ENCODE measurements at places on chromosomes 7 and 10. TPM values are rescaled to one million over a fixed set of nuclear protein-coding genes. Genes with fewer than 3 reads are reported as not detected.

GRCh38 chr7:16811551-16811950 lies 6.8 kb upstream of the AGR2 start:
- H3K27ac ChIP-seq, result no peak overlapping the region
- no peak overlapping the region for H3K4me3 ChIP-seq
- H3K36me3 ChIP-seq, result no peaks in the 10 kb centered on the region
- H3K4me1 ChIP-seq, result peaks cover 32% of the 10 kb centered on the region
- H3K27me3 ChIP-seq, result no peaks in the 10 kb centered on the region

- H3K4me3 ChIP-seq, result no peak overlapping the region
- H3K4me1 ChIP-seq, result peaks cover 19% of the 10 kb centered on the region
- no peak for DNase-seq
- H3K27ac ChIP-seq, result no peak overlapping the region
- H3K36me3 ChIP-seq, result peaks cover 4% of the 10 kb centered on the region
These were observed 43.4 kb upstream of the C1GALT1 start for GRCh38 chr7:7138897-7139296.

DNA sequence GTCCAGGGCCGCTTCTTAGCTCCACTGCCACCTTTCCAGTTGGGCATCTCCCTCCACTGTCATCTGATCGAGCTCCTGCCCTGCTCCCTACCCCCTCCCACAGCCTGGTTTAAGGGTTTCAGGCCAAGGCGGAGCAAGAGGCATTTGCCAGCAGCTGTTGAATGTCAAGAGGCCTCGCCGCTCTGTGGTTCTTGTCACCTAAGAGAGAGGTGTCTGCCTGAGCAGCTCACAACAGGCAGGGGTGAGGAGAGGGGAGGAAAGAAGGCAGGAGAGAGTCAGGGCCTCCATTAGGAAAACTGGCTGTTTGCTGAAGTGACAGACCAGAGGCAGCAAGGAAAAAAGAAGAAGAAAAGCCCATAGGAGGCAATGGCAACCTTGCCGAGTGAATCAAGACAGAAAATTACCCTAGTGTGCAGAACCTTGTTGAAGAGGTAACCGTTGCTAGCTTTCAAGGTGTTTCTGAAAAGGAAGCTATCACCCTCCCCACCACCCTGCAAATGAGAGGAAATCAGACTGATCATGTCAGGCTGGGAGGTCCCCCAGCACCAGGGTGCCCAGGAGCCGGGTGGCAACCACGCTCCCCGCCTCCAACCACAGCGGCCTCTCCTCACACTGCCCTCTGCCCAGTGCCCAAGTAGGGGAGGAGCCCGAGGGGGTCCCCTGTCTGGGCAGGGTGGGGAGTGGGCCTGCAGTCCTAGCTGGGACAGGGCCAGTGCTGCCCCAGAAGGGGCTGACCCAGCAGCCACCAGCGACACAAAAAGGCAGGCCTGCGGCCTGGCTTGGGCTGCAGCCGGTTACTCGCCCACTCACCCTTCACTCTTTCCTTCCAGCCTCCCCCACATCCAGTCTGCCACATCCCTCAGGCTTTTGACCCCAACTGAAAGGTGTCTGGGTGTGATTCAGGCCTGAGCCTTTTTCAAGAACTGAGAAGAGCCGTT lies 7.1 kb downstream of the GATA3 start:
- H3K4me1 ChIP-seq, result peaks cover 19% of the 10 kb centered on the region
- H3K27ac ChIP-seq, result no peak overlapping the region
- DNase-seq, result no peak
- peaks cover 94% of the 10 kb centered on the region for H3K27me3 ChIP-seq

DNA sequence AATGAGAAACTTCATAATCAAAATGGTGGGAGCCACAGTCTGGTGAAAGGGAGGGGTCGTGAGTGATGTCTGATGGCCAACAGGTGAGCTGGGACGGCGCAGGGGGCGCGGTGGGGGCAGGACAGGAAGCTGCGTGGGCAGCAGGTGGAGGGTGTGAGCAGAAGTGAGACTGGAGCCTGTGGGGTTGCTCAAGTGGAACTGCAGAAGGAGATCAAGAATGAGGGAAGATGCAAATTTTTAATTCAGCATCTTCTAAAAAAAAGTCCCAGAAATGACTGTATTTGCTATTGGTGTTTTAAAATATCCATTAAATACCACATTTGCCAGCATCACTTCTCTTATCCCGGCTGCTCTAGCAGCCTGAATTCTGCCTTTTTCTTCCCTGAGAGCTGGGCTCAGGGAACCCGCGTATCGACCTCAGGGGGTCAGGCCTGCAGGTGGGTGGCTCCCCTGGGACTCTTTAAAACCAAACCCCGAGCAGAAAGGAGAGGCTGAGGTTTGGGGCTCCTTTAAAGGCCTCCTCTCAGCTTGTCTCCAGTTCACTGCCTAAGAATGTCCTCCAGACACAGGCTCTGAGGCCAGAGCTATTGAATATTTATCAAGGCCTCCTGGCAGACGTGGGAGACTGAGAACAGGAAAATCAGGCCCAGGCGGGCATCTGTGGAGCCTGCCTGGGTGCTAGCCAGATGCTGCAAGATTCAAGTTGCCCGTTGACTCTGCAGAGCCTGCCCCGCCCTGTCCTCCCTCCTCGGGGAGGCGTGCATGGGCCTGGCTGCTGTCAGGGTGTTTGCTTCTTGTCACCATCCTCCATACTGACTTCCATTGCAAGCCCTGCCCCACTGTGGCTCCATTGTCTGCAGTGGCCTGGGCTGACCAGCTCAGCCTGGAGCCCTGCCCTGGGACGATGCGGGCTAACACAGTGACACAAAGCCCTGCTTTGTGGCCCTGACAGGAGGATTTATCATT lies 53.9 kb downstream of the SYPL1 start:
- no peak overlapping the region for H3K27ac ChIP-seq
- H3K4me3 ChIP-seq, result no peak overlapping the region

DNA sequence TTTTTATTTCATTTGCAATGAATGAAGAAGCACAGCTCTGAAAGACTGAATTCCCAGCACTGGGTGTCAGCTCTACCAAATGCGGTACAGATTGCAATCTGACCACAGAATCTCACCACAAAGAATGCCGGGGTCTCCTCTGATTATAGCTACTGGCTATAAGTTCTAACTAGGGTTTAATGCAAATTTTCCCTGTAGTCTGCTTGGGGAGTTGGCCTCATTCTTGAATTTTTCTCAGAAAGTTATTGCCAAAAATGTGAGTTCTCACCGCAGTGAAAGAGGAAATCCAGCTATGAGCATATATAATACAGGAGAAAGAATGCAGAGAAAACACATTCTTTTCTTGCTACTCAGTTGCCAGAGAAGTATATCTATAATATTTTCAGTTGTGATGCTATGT lies 1255.7 kb upstream of the LRRTM3 start:
- peaks cover 15% of the 10 kb centered on the region for H3K36me3 ChIP-seq
- H3K27me3 ChIP-seq, result no peaks in the 10 kb centered on the region
- no peak for DNase-seq
- no peak overlapping the region for H3K4me3 ChIP-seq

- H3K27ac ChIP-seq, result no peak overlapping the region
- H3K36me3 ChIP-seq, result no peaks in the 10 kb centered on the region
- H3K27me3 ChIP-seq, result peaks cover 87% of the 10 kb centered on the region
- H3K4me1 ChIP-seq, result no peaks in the 10 kb centered on the region
- DNase-seq, result no peak
- H3K4me3 ChIP-seq, result no peak overlapping the region
These were observed 338.1 kb downstream of the DNAJB6 start for GRCh38 chr7:157674715-157675426.

DNA sequence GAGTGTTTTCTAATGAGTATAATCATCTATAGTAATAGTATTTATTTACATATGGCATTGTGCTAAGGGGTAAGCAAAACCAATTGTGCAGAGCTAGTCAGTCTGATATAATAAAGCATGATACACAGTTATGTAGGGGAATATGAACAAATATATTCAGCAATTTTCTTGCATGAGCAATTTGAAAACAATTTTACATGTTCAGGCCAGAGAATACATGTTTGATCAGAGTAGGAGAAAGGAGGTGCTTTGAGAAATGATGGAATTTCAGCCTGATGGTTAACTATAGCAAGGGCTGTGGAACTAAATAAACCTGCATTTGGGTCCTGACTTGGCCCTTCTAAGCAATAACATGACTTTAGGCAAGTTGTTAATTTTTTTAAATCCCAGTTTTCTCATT lies 214.5 kb downstream of the TWIST1 start:
- peaks cover 8% of the 10 kb centered on the region for H3K4me1 ChIP-seq
- H3K36me3 ChIP-seq, result no peaks in the 10 kb centered on the region
- H3K4me3 ChIP-seq, result no peak overlapping the region
- H3K27ac ChIP-seq, result no peak overlapping the region
- no peak for DNase-seq

- no peak overlapping the region for H3K4me3 ChIP-seq
- H3K27me3 ChIP-seq, result peaks cover 17% of the 10 kb centered on the region
- no peak overlapping the region for H3K27ac ChIP-seq
- no peaks in the 10 kb centered on the region for H3K4me1 ChIP-seq
- no peaks in the 10 kb centered on the region for H3K36me3 ChIP-seq
- no peak for DNase-seq
These were observed 58.4 kb downstream of the ADCYAP1R1 start for GRCh38 chr7:31110331-31111108.

DNA sequence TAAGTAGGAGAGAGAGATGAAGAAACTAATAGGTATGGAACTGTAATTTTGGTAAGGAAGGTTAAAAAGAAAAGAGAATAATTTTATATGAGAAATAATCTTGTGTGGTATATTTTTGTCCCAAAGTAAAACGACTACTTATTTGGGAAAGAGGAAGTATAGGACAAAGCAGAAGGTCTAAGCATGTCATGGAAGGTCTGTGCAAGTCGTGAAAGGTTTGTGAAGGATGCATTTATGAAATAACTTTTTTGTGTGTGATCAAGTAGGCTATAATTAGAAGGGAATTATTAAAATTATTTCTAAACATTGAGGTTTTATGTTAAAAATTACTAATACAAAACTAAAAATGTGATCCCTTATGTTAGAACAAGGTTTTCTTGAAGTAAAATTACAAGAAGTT lies 63.3 kb downstream of the ZNF783 start:
- no peaks in the 10 kb centered on the region for H3K36me3 ChIP-seq
- no peak for DNase-seq
- H3K27ac ChIP-seq, result no peak overlapping the region
- no peaks in the 10 kb centered on the region for H3K27me3 ChIP-seq
- H3K4me1 ChIP-seq, result peaks cover 13% of the 10 kb centered on the region
- H3K4me3 ChIP-seq, result no peak overlapping the region

DNA sequence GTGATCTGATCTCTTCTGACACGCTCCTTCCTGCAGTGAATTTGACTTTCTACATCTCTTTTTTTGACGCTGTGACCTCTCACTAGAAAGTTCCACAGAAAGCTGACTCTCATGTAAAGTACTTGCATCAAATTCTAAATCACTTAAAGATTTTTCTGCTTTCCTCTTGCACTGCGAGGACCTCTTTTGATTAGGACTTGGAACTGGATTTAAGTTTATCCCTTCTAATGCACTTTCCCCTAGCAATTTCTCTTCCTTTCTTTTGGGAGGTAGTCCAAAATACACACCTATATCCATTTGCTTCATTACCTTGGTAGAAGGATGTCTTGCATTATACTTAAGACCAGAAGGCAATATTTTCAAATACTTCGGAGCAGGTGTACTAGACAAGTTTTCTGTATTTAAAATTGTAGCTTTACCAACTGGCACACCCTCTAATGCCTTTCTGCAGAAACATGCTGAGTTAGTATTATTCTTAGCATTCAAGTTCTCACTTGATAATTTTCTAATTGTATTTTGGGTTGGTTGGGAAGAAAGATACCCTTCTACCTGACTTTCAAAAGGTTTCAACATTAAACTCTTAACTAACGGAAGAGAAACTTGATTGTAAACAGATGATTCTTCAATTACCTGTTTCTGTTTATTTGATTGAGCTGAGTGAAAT lies 4.6 kb downstream of the DCLRE1A start:
- H3K4me1 ChIP-seq, result peaks cover 11% of the 10 kb centered on the region
- no peak overlapping the region for H3K27ac ChIP-seq
- DNase-seq, result no peak
- H3K4me3 ChIP-seq, result no peak overlapping the region
- no peaks in the 10 kb centered on the region for H3K27me3 ChIP-seq

DNA sequence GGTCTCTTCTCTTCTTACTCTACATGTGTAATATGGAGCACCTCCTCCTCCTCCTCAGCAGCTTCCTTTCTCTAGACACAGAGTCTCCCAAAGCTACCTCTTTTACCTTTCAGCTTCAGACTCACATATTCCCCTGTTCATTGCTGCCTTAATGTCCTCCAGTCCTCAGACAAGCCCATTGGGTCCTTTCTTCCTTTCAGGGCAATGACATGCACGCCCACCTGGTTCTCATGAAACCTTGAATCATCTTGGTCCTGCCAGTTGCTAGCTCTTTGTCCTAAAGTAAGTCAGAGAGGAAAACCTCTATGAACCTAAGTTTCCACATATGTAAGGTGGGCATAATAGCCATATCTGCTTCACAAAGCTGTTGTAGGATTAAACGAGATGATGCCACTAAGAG lies 227.0 kb downstream of the RPS24 start:
- no peak overlapping the region for H3K27ac ChIP-seq
- H3K4me1 ChIP-seq, result peaks cover 23% of the 10 kb centered on the region
- no peak overlapping the region for H3K4me3 ChIP-seq
- DNase-seq, result no peak
- peaks cover 28% of the 10 kb centered on the region for H3K27me3 ChIP-seq

DNA sequence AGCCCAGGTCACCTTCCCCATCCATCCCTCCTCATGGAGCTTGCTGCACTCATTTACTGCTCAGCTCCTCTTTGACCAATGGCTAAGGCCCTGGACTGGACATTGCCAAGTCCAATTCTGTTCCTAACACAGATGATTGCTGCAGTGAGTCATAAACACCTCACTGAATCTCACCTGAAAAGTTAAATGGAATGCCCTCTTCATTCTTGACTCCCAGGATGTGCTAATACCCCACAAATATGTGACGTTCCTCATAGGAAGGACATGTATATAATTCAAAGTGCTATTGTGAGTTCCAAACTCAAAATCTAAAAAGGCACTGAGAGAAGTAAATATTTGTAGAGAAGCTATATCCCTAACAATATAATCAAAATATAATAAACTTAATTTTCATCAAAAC lies 73.5 kb upstream of the DLX6 start:
- no peak overlapping the region for H3K4me3 ChIP-seq
- no peaks in the 10 kb centered on the region for H3K4me1 ChIP-seq
- no peaks in the 10 kb centered on the region for H3K36me3 ChIP-seq
- H3K27ac ChIP-seq, result no peak overlapping the region
- peaks cover 4% of the 10 kb centered on the region for H3K27me3 ChIP-seq

GRCh38 chr7:1884583-1885350 lies 214.7 kb downstream of the ELFN1 start:
- no peak overlapping the region for H3K4me3 ChIP-seq
- H3K27me3 ChIP-seq, result no peaks in the 10 kb centered on the region
- DNase-seq, result no peak

DNA sequence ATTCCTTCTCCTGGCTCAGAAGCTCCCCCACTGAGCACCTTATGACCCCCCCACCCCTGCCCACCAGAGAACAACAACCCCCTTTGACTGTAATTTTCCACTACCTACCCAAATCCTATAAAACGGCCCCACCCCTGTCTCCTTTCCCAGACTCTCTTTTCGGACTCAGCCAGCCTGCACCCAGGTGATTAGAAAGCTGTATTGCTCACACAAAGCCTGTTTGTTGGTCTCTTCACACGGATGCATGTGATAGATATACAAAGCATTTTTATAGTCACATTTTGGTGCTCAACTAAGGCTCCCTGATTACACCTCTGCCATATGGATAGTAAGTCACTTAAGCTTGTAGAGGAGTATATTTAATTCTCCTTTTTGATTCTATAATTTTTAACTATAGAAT lies 985.8 kb downstream of the REEP3 start:
- no peak for DNase-seq
- peak overlapping the region; percentile 43 for H3K27ac ChIP-seq
- H3K36me3 ChIP-seq, result no peaks in the 10 kb centered on the region
- H3K4me3 ChIP-seq, result no peak overlapping the region
- no peaks in the 10 kb centered on the region for H3K27me3 ChIP-seq

The DNAH11 gene
- 1.6 TPM for total RNA-seq

The STEAP1B gene
- 1.2 TPM for total RNA-seq

The ITIH5 gene
- total RNA-seq, result 2.3 TPM

The HERPUD2 gene
- total RNA-seq, result 37.4 TPM

The OR9A2 gene
- not detected for total RNA-seq

The CALCR gene
- total RNA-seq, result not detected

The DENND11 gene
- total RNA-seq, result 52.3 TPM

The TMEM236 gene
- 0.07 TPM for total RNA-seq
